HCT116 (cell line): ENCODE measurements at places on chromosomes 4 and X. TPM values are rescaled to one million over a fixed set of nuclear protein-coding genes. Genes with fewer than 3 reads are reported as not detected.

DNA sequence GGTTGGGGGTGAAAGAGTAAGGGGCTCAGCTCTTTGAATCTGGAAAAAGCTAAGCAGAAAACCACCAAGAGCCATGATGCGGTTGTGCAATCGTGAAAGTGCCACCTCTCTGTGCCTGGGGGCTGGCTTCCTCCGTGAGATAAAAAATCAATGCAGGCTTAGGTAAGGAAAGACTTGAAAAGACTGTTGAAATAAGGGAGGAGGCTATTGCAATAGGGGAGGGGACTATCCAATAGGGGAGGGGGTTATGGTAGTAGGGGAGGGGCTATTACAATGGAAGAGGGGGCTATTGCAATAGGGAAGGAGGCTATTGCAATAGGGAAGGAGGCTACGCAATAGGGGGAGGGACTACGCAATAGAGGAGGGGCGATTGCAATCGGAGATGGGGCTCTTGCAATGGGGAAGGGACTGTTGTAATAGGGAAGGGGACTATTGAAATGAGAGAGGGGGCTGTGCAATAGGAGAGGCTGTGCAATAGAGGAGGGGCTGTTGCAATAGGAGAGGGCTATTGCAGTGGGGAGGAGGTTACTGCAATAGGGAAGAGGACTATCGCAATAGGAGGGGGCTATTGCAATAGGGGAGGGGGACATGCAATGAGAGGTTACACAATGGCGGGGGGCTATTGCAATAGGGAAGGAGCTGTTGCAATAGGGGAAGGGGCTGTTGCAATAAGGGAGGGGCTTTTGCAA, 162.3 kb upstream of the PSAPL1 start:
- H3K27me3 ChIP-seq: peaks cover 32% of the 10 kb centered on the region
- H3K4me3 ChIP-seq: no peak overlapping the region
- H3K27ac ChIP-seq: no peak overlapping the region
- no peaks in the 10 kb centered on the region for H3K4me1 ChIP-seq

DNA sequence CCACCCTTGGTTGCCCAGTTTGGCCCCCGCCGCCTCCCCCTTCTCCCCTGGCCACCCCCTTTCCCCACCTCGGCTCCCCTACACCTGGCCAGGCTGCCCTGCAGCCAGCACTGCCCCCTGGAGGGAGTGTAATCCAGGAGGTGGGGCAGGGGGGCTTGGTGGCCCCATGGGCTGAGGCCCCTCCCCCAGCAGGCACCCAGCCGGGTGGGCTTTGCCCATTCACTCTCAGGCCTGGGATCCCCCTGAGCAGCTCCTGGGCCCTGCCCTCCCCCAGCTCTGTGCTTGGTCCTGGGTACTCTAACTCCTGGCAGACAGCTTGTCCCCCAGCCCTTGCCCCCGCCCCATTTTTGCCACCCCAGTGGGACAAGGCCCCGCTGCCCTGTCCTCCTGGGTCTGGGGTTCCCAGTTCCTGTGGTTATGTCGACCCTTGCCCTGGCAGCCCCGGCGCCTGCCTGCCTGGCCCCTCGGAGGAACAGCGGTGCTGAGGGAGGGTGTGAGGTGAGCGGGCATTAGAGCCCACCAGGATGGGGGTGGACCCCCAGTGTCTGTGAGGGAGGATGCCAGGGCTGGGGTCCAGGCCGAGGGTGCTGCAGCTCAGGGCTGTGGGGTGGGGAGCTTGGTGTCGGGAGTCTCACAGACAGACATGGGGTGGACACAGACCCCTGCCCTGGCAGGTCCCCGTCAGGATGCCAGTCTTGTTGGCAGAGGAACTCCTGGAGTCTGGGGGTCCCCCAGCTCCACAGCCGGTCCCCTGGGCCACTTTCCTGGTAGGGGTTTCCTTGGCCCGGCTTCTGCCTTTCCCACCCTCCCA, 10.2 kb downstream of the NAT8L start:
- no peaks in the 10 kb centered on the region for H3K36me3 ChIP-seq
- no peaks in the 10 kb centered on the region for H3K27me3 ChIP-seq
- no peak overlapping the region for H3K4me3 ChIP-seq
- peaks cover 8% of the 10 kb centered on the region; the same call in 1 of the 2 replicates for H3K4me1 ChIP-seq
- no peak overlapping the region for H3K27ac ChIP-seq

DNA sequence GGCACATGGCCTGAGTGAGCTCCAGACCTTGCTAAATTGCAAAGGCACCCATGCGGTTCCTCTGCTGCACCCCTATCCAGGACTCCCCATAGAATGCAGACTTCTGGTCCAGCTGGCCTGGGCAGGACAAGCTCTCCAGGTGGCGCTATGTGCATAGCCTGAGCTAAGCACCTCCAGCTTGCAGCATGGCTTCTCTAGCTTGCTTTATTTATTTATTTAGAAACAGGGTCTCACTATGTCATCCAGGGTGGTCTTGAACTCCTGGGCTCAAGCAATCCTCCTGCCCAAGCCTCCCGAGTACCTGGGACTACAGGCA, 5.5 kb upstream of the WFS1 start:
- no peaks in the 10 kb centered on the region for H3K36me3 ChIP-seq
- no peak for DNase-seq
- H3K4me1 ChIP-seq: peaks cover 5% of the 10 kb centered on the region

DNA sequence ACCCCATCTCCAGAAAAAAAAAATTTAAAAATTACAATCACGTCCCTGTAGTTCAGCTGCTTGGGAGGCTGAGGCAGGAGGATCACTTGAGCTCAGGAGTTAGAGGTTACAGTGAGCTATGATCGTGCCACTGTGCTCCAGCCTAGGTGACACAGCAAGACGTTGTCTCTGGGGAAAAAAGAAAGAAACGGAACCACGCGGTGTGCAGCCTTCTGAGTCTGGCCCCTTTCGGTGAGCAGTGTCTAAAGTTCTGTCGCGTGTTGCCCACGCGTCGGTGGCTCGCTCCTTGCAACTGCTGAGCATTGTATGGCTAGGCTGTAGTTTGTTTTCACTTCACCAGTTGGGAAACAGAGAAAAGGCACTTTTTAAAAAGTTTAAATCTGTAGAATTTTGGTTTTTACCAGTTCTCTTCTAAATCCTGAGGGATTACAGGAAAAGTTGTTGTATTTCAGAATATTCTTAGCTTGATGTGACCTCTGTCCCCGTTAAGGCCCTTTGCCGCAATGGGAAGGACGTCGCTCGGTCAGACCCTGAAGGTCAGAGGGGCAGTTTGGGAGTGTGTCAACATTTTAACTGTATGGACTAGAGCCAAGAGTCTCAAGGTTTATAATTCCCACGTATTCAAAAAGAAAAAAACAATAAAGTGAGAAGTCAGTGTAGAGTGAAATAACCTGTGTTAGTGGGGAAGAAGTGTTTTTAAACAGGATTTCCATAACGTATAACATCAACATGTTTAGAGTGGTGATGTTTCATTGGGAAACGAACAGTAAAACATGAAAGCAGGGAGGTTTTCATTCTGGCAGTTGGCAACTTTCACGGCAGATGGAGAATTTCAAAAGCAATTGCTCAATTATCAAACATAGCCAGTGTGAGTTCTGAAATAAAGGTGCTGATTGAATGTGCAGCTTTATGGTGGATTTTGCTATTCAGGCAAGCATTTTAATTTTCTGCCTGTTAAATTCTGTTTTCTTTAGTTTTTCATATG, 45.8 kb upstream of the MSANTD1 start:
- peaks cover 8% of the 10 kb centered on the region; the same call in 1 of the 2 replicates for H3K36me3 ChIP-seq
- no peak overlapping the region for H3K4me3 ChIP-seq
- no peak overlapping the region for H3K27ac ChIP-seq
- DNase-seq: no peak

GRCh38 chrX:102043380-102043779, 82.1 kb upstream of the TCEAL2 start:
- no peak for DNase-seq
- H3K27ac ChIP-seq: no peak overlapping the region
- H3K36me3 ChIP-seq: no peaks in the 10 kb centered on the region
- no peak overlapping the region for H3K4me3 ChIP-seq

GRCh38 chrX:153726286-153727122, 1.8 kb downstream of the ABCD1 start:
- H3K4me3 ChIP-seq: peak overlapping the region; percentile 11; the same call in 1 of the 2 replicates
- H3K27ac ChIP-seq: peak overlapping the region; percentile 85
- H3K27me3 ChIP-seq: no peaks in the 10 kb centered on the region
- no peak for DNase-seq
- peaks cover 4% of the 10 kb centered on the region; the same call in 1 of the 2 replicates for H3K36me3 ChIP-seq

Gene ALAS2
- total RNA-seq: not detected

Gene MND1
- 29.9 TPM for total RNA-seq

Gene UGT8
- 14.8 TPM for total RNA-seq
